ENCODE measurements at places on chromosomes 6 and 20.

GRCh38 chr6:139473231-139473701, 98.8 kb upstream of the CITED2 start:
- peak; percentile 88 for DNase-seq

- no peak for DNase-seq
Measured at GRCh38 chr20:38167851-38168760, 3.0 kb upstream of the TGM2 start.

- DNase-seq = peak; percentile 71
Measured at GRCh38 chr6:27161946-27162603, 85.4 kb upstream of the PRSS16 start.

DNA sequence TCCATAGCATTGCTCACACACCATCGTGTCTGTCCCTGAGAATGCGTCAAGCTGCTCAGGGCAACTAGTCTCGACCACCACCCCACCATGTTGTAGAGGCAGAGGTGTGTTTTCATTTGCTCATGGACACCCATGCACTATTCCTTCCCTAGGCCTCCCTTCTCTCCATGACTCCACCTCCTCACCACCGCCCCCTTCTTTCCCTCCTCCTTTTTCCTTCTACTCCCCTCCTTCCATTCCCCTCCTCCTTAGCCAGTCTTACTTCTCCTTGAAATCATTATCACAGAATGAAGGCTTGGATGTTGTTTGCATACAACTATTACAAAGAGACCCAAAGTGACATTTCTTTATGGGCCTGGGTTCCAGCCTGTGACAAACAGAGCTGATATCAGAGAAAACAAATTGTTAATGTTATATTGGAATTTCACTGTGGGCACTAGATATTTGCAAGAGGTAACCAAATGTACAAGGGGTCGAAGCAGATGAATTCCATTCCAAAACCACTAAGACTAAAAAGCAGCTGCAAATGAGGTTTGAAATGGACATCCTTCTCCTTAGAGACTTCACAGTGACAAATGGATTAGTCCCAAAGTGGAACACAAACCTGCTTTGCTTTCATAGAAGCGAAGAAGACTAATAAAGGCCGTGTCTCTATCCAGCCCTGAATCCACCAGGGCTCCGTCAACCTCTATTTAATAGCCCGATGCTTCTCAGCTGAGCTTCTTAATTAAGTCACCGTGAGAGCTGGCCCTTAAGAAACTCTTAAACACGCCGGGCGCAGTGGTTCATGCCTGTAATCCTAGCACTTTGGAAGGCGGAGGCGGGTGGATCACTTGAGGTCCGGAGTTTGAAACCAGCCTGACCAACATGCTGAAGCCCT, 275.8 kb upstream of the SULF2 start:
- DNase-seq = no peak

DNA sequence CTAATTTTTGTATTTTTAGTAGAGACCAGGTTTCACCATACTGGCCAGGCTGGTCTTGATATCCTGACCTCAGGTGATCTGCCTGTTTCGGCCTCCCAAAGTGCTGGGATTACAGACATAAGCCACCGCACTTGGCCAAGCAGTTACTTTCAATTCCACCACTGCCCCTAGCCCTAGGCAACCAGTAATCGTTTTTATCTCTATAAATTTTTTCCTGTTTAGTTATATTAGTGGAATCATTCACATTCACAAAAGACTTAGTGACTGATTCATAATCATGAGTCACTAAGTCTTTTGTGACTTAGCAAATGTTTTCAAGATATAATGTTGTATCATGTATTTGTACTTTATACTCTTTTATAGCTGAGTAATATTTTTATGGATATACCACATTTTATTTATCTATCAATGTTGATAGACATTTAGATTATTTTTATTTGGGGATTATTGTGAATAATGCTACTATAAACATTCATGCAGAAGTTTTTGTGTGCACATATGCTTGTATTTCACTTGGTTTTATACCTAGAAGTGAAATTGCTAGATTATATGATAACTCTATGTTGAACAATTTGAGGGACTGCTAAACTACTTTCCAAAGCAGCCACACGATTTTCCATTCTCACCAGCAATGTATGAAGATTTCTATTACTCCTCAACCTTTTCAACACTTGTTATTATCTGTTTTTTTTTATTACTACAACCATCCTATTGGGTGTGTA, 421.4 kb upstream of the ID4 start:
- DNase-seq = no peak

- no peak for DNase-seq
Measured at GRCh38 chr20:41776421-41776820, 158.2 kb upstream of the CHD6 start.

- DNase-seq = no peak
Measured at GRCh38 chr20:6213311-6213710, 90.5 kb upstream of the FERMT1 start.

DNA sequence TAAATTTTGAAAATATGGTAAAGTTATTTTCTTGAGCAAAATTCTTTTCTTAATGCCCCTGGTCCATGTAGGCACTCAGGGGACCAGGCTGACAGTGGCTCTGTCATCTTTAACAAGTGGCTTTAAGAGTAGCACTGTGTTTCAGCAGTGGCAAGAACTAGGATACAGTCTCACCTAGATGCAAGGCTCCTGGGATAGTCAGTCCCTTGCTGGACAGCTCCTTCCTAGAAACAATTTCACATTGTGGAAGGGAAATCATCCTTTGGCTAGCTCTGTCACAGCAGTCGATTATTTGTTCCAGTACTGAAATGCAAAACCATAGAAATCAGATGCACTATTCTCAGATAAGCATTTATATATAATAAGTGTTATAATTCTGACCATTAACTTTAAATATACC, 175.4 kb upstream of the KCNQ5 start:
- DNase-seq = no peak

DNA sequence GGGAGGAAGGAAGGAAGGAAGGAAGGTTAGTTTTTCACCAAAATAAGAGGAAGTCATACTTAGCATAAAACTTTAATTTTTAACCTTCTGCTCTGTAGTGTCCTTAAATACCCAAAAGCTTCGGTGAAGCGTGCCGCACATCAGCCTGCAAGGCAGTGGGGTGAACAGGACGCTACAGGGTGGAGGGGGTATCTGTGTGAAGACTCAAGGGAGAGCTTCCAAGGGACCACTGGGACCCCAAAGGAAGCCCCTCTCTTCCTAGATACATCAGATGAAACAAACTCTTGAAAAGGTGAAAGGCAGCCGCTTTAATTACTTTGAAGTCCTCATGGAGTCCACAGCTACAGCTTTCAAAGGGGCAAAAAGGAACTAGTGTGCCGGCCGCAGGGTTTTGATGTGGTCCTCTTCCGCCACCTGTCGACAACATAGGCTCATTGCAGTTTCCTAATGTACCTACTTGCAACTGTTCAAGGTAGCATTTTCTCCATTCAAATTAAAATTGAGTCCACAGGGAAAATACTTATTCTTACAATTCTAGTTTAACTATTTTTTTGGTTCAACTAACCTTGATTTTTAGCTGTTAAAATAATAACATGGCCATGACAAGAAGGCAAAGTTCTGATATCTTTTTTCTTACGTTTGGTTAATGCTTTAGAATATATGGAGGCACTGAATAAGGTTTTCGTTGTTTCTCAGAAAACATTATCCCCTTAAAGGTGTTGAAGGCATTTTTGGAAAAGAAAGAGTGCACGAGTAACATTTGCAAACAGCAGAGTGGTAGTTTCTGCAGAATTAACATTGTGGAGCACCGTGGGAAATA, 135.0 kb upstream of the RIPOR2 start:
- DNase-seq = peak; percentile 50

DNA sequence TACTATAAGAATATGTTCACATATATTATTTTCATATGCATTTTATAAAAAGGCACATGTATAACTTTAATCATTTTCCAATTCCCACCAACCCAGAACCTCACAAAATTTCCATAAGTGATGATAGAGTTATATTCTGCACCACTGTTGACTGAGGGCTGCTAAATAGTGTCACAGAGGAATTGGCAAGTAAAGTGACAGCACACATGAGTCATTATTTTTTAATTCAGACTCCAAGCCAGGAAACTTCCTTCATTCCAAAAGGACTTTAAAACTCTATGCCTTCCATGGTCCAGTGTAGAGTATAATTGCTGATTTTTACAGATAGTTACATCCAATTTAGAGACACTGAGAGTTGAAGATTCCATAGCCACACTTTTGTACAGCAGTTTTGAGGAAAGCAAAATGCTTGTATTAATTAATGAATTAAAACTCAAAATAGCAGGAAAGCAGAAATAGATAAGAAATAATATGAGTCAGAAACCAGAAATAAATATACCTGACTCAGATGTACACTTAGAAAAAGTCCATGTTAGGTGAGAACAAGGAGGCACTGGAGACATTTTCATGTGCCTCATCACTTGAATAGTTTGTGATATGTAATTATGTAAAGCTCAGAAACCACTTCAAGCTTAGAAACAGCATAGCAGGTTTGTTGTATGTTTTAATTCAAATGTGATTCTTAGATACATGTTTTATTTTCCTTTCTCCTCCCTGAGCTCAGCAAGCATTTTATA, 425.2 kb upstream of the OPRM1 start:
- no peak for DNase-seq
